ENCODE measurements at places on chromosomes 4 and X.

DNA sequence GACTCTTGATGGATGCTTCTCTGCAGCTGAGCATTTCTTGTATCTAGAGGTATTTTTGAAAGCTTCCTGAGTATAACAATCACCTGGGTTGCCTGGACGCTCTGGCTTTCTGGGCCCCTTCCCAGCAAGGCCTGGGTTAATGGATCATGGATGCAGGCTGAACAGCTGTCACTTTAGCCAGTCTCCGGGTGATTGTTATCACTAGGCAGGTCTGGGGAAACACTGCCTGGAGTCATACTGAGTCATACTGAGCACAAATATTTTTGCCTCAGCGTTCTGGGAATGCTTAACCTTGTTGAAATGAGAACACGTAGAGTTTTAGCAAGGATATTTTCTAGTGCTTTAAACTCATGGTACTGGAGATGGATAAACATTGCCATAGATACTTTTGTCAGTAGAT lies 102.6 kb downstream of the PHEX start:
- DNase-seq: no peak

GRCh38 chr4:165994701-165995100 lies 121.7 kb downstream of the TLL1 start:
- no peak for DNase-seq

DNA sequence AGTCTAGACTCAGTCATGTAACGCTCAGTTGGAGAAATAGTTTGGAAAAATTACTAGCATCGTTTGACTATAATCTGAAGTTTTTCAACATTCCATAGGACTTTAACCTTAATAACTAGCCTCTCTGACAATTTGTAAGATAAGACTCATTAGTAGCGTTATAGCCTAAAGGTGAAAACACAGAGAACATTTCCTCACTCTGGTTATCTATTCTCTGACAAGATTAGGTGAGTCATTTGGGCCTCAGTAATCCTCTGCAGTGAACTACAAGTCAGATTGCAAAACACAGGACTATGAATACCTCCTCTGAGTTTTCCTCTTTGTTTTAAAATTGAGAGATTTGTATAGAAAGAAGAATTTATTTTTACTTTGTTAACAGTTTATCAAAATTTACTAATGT lies 31.8 kb upstream of the PDLIM5 start:
- no peak for DNase-seq

- no peak for DNase-seq
Measured at GRCh38 chr4:43374216-43374751, 481.8 kb downstream of the GRXCR1 start.

GRCh38 chr4:148239494-148239985 lies 202.7 kb downstream of the NR3C2 start:
- no peak for DNase-seq

- no peak for DNase-seq
Measured at GRCh38 chrX:67651437-67652142, 107.8 kb downstream of the AR start.

DNA sequence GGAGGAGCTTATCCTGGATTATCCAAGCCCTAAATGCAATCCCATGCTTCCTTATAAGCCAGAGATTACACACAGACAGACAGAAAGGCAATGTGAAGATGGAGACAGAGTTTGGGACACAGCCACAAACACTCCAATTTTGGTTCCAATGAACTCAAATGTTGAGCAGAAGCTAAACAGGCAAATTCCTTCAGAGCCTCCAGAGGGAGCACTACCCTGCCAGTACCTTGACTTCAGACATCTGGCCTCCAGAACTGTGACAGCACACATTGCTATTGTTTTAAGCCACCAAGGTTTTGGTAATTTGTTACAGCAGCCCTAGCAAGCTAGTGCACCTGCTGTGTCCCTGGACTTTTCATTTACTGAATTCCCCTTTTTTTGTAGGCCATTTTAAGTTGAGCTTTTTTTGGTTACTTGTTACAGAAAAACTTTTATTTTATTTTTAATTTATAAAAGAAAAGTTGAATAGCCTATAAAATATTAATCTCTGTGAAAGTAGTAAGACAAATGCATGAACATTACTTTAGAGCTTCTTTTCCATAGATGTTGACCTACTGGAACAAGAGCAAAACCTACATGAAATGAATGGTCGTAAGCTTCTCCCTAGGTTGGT lies 33.4 kb upstream of the SRD5A3 start:
- DNase-seq: no peak

GRCh38 chr4:8710946-8711345 lies 118.4 kb downstream of the CPZ start:
- DNase-seq: no peak

DNA sequence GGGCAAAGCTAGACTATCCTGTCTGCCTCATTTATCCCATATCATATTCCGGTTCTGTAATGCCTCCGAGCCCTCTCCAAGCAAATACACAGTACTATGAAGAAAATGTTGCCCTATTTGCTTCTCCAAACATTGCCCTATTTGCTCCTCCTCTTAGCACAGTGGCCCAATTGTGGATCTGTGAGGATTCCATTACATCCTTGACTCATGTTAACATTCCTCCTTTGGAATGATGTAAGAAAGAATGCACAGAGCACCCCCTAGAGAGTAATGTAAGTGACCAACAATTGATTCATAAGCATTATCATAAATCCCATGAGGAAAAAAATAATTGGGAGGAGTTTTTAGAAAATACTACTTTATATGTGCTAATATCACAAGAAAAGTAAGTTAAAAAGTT lies 11.3 kb upstream of the BTC start:
- DNase-seq: no peak

GRCh38 chr4:39539089-39539611 lies 11.9 kb upstream of the UGDH start:
- no peak for DNase-seq

- no peak for DNase-seq
Measured at GRCh38 chr4:100008048-100008447, 58.0 kb upstream of the H2AZ1 start.

GRCh38 chr4:54589586-54589985 lies 68.2 kb upstream of the KIT start:
- no peak for DNase-seq

- DNase-seq: no peak
Measured at GRCh38 chr4:2798399-2799223, 5.7 kb downstream of the SH3BP2 start.

DNA sequence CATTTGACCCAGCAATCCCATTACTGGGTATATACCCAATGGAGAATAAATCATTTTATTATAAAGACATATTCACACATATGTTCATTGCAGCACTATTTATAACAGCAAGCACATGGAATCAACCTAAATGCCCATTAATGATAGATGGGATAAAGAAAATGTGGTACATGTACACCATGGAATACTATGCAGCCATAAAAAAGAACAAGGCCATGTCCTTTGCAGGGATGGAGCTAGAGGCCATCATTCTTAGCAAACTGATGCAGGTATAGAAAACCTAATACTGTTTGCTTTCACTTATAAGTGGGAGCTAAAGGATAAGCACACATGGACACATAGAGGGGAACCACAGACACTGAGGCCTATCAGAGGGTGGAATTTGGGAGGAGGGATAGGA lies 22.6 kb downstream of the RASSF6 start:
- DNase-seq: no peak

GRCh38 chr4:168057412-168057811 lies 34.9 kb upstream of the ANXA10 start:
- DNase-seq: no peak

DNA sequence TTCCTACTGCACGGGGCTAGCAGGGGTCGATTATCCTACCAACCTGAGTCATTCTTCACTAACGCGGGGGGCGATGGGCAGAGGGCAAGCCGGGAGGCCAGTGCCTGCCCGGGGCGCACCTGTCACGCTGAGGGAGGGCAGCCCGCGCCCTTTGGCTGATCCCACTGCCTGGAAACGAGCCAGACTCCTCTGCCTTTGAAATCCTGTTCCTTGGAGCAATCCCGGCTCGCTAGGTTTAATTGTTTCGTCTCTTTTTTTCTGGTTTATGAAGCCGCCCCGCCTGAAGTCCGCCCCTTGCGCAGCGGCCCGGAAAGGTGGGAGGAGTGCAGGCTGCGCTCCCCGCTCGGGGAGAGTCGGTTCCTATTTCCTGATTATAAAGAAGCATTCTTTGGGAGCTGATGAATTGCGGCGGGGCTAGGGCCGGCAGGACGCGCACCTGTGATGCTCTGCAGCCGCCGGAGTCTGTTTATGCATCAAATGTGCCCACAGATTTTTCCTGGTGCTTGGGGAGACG lies 484.2 kb downstream of the BCOR start:
- no peak for DNase-seq

- DNase-seq: no peak
Measured at GRCh38 chrX:155876704-155877103, 4.4 kb upstream of the VAMP7 start.

- no peak for DNase-seq
Measured at GRCh38 chr4:159677521-159677920, 574.6 kb downstream of the RAPGEF2 start.

- DNase-seq: no peak
Measured at GRCh38 chrX:16797358-16797757, 11.1 kb downstream of the TXLNG start.

DNA sequence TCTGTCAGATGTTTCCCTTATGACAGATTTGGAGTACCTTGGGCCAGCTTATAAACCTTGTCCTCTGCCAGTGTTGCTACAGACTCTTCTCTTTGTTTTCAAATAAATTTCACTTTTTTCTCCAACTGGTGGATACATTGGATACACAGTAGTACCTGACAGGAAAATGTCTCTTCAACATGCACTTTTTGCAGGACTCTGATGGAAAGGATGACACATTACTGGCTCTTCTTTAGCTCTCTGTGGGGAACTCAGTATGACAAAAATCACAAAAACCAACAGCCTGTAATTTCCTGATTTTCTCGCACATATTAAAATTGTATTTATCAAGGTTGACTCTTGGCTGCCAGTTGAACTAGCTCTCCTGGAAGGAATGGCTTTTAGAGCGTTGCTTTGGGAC lies 61.3 kb upstream of the GIMD1 start:
- no peak for DNase-seq

DNA sequence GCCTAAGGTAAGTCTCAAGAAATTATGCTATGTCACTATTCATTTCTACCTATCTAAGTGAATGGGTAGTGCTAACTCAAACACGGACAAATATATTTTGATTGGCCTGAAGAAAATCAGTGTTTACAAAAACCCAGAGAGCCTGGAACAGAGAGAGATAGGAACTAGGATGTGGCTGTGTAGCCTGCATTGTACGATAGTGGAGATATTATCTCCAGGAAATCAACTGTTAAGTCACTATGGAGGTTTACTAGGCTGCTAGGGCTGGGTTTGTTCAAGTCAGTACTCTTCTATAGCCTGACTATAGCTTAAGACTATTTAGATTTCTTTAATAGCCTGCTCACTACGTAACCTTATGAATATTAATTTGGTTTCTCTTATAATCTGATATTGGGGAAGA lies 127.9 kb downstream of the TACR3 start:
- DNase-seq: no peak

DNA sequence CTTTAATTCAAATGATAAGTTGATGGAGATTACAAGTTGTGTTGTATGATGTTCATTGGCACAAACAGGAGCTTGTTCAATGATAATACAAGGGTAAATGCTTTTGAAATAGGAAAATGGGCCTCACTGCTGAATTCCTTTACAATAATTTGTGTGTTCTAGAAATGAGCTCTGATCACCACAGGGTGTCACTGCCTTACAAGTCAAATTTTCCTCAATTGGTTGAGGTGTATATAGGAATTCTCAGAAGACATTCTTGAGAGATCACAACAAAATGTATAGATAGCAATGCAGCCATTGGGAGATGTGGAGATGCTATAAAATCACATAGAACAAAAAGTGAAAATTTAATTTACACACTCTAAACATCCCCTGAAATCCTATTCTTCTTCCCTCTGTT lies 49.6 kb downstream of the KLF8 start:
- DNase-seq: no peak

- no peak for DNase-seq
Measured at GRCh38 chrX:110208092-110208491, 109.8 kb downstream of the AMMECR1 start.

DNA sequence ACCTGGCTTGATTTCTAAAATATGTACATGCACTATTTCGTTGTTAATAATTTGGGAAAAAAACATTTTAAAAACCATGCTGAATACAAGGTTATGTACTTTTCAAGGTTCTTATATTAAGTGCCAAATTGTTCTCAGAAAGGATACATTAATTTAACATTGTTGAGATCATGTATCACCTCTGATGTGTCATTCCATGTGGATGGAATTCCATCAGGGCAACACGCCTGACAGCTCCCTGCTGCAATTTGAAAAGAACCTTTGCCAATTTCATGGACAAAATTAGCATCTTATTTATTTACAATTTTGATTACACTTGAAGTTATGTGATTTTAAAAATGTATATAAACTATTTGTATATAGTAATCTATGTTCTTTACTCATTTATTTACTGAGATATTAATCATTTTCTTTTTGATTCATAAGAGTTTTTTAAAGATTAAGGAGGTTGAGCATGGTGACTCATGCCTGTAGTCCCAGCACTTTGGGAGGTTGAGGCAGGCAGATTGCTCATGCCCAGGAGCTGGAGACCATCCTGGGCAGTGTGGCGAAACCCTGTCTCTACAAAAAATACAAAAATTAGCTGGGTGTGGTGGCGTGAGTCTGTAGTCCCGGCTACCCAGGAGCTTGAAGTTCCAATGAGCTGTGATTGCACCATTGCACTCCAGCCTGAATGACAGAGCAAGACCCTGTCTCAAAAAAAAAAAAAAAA lies 142.8 kb downstream of the ENPP6 start:
- DNase-seq: no peak

DNA sequence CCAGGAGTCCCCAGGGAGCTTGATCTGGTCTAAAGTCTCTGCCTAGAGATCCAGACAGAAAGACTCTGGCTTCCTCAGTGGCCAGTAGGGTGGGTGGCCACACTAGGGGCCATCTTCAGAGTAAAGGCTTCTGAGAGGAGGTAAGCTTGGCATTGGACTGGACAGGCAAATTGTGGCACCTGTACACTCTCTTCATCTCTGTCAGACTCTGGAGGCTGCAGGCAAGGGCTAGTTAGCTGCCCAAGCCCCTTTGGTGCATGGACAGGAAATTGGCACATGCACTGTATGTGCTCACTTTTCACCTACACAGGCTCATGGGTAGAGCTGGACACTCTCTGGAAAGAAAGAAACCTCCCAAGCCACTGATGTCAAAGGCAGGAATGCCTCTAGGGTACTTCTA lies 142.8 kb downstream of the PJA1 start:
- DNase-seq: no peak

GRCh38 chr4:120994521-120994920 lies 72.0 kb upstream of the PRDM5 start:
- no peak for DNase-seq

DNA sequence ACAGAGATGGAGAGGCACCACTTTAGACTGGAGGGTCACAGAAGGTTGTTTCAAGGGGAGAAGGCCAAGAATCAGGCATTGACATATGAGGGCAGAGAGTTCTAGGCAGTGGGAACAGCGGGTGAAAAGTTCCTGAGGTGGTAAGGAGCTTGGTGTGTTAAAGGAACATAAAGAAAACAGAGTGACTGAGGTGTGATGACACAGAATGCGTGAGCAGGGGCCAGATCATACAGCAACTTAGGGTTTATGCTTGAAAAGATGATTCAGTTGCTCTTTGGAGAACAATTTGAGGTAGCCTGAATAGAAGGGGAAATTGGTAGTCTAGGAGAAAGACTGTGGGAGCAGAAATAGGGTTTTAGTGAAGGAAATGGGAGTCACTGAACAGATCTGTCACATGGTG lies 179.2 kb downstream of the AMELX start:
- DNase-seq: no peak
